Esophagus squamous epithelium (tissue), 5 donors: ENCODE measurements at places on chromosomes 12 and 14.

DNA sequence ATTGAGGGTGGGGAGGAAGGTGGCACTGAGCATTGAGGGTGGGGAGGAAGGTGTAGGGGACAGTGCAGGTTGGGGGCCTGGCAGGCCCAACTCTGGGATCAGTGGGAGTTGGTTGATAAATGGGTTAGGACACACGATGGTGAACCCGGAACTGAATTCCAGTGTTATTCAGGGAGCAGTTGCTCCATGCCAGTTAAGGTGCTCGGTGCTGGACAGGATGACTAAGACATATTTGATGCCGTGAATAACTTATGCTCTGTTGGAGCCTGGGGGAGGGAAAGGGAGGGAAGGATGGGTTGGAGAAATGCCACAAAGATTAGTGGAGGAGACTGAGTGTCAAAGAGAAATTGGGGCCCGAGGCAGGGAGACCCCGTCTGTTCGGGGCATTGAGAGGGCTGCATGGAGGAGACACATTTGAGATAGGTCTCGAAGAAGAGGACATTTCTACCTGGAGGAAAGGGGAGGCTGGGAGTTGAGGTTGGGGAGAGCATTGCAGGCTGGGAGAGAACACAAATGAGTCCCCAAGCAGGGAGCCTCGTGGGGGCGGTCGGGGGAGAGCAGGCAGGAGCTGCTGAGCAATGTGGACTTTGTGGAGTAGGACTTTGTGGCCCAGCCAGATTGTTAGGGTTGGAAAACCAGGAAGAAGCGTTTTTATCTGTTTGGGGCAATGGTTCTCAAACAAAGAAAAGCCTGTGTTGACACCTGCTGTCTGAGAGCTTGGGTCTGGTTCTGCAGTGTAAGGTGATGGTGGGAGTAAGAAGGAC is 65.3 kb downstream of the IQSEC3 start:
- DNase-seq: no peak

DNA sequence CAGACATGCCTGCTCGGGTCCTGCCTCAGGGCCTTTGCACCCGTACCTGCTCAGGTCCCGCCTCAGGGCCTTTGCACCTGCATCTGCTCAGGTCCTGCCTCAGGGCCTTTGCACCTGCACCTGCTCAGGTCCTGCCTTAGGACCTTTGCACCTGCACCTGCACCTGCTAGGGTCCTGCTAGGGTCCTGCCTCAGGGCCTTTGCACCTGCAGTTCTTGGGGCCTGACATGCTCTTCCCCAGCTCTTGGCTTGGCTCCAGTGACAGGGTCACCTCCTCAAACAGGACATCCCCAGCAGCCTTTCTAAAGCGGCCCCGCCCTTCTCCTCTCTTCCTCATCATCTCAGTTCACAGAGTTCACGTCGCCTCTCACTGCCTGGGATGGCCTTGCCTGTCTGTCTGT is 54.9 kb upstream of the NCOR2 start:
- no peak for DNase-seq

DNA sequence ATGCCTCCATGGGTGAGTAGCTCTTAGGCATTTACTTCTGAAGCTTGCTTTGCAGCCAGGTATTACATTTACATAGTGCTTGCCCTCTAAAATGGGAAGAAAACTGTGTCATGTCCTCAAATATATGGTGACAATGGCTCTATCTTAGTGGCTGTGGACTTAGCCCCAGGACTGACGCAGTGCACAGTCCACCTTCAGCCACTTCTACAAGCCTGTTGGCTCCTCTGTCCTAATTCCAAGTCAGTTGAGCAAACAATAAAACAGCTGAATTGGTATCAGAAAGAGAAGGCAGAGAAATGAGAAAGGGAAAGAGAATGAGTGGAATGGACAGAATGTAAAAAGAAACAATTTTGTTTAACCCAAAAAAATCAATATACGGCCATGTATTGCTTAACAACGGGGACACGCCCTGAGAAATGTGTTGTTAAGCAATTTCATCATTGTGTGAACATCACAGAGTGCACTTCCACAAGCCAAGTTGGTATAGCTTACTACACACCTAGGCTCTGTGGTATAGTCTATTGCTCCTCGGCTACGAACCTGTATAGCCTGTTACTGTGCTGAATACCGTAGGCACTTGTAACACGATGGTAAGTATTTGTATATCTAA is 93.5 kb downstream of the GRIN2B start:
- no peak for DNase-seq

- no peak for DNase-seq
Measured at GRCh38 chr12:28787151-28787550, 361.9 kb upstream of the FAR2 start.

DNA sequence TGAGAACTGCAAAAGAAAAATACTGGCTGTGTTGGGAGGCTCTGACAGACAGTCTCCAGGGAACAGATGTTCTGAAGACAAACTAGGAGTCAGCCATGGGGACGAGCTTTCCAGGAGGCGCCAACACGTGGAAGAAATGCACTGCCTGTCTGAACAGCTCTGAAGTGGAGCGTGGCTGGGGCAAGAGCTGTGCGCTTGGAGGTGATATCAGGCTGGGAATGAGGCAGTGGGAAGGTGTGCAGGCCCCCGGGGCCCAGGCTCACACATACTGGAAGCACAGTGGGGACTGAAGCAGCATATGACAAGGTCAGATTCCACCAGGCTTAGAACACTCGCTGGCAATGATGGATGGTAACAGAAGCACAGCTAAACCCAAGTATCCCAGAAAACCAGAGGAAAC is 17.5 kb downstream of the APPL2 start:
- no peak for DNase-seq

DNA sequence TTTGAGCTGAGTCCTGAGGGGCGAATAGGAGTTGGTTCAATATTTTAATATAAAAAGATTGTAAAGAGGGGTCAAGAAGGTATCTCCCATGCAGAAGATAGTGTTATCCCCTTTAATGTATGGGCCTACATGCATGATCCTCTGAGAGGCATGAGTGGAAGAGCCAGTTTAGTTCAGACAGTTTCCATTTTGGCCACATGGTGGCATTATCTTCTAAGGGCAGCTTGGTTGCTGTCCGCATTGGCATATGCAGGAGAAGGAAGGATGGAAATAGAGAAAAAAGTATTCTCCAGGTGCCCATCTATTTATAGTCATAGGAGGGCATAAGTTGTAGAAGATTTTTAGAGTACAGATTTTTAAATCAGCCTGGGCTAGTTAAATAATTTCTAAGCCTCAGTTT is 5.4 kb downstream of the SAMD4A start:
- DNase-seq: no peak

- DNase-seq: no peak
Measured at GRCh38 chr14:97441740-97442362, 644.7 kb downstream of the VRK1 start.
